ENCODE measurements at places on chromosomes 16 and 17. TPM values are rescaled to one million over a fixed set of nuclear protein-coding genes. Genes with fewer than 3 reads are reported as not detected.

DNA sequence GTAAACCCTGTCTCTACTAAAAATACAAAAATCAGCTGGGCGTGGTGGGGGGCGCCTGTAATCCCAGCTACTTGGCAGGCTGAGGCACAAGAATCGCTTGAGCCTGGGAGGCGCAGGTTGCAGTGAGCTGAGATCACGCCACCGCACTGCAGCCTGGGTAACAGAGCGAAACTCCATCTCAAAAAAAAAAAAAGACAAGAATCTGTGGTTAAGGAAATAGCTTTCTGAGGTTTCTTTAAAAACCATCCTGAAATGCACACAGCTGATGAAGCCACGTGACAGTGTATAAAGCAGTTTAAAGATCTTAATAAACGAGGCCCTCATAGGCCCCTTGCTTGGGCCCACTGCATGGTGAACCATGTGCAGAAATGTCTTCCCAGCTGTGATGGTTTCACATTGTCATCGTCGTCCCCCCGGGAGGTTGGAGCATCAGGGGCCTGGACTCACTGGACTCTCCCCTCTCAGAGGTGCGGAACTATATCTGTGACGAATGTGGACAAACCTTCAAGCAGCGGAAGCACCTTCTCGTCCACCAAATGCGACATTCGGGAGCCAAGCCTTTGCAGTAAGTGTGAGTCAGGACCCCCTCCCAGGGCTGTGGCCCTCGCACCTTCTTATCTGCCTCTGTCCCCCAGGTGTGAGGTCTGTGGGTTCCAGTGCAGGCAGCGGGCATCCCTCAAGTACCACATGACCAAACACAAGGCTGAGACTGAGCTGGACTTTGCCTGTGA is 16.2 kb downstream of the ZNF276 start:
- H3K27me3 ChIP-seq: no peaks in the 10 kb centered on the region
- H3K4me1 ChIP-seq: no peaks in the 10 kb centered on the region
- no peak for DNase-seq
- H3K4me3 ChIP-seq: no peak overlapping the region
- H3K27ac ChIP-seq: no peak overlapping the region

SDR42E1 gene
- not detected for total RNA-seq

TBX4 gene
- total RNA-seq: 0.05 TPM

KRTAP2-4 gene
- total RNA-seq: not detected

ASGR2 gene
- not detected for total RNA-seq

ELMO3 gene
- total RNA-seq: 0.72 TPM

SCPEP1 gene
- 79.7 TPM for total RNA-seq

GRCh38 chr16:54595621-54596020 is 309.0 kb upstream of the IRX3 start:
- no peak overlapping the region for H3K4me3 ChIP-seq
- H3K36me3 ChIP-seq: no peaks in the 10 kb centered on the region
- H3K27ac ChIP-seq: no peak overlapping the region

- no peaks in the 10 kb centered on the region for H3K27me3 ChIP-seq
- H3K36me3 ChIP-seq: peaks cover 50% of the 10 kb centered on the region
- H3K4me1 ChIP-seq: peaks cover 11% of the 10 kb centered on the region
- no peak overlapping the region for H3K27ac ChIP-seq
These were observed 33.2 kb upstream of the ABCC11 start for GRCh38 chr16:48280546-48280945.

DNA sequence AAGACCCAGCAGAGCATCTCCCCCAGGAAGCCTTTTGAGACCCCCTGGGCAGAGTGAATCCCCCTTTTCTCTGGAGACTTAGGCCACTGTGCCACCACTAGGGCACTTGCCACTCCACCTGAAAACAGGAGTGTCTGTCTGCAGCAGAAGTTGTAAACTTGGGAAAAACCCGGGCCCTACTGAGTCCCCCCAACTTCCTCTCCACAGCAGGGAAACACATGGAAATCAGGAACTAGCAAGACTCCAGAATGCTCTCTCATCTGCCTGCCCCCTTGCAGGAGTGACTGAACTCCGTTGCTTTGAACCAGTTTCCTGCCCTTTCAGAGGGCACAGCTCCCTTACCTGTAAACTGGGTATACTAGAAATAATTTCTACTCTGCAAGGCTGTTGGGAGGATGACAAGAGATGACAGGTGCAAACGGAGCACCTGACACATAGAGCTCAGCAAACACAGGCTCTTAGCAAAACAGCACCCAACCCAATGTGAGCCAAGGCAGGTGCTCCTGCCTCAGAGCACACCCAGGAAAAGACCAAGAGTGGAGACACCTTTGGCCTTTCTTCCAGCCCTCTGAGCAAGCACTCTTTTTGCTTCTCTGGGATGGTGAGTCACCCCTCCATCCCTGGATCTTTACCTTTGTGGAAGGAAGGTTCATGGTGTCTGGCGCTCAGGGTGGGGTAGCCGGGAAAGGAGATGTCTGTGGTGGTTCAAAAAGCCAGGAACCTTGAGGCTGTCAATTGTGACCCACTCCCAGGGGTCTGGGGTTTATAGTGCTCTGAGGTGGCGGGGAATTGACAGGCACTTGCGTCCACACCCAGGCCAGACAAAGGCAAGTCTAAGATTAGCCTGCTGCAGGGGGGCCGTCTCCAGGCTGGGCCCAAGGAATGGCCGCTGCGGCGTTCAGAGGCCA is at the start of gene HCRT:
Gene HCRT (minus strand): TSS at position 740 of the 908 bp plus-strand sequence. CDS start 87 bp downstream, at position 653.
- H3K27ac ChIP-seq: no peak within 1 kb of the TSS
- H3K27me3 ChIP-seq: peaks cover 23% of the 10 kb centered on the region
- peaks cover 40% of the 10 kb centered on the region for H3K4me1 ChIP-seq
- no peaks in the 10 kb centered on the region for H3K36me3 ChIP-seq

DNA sequence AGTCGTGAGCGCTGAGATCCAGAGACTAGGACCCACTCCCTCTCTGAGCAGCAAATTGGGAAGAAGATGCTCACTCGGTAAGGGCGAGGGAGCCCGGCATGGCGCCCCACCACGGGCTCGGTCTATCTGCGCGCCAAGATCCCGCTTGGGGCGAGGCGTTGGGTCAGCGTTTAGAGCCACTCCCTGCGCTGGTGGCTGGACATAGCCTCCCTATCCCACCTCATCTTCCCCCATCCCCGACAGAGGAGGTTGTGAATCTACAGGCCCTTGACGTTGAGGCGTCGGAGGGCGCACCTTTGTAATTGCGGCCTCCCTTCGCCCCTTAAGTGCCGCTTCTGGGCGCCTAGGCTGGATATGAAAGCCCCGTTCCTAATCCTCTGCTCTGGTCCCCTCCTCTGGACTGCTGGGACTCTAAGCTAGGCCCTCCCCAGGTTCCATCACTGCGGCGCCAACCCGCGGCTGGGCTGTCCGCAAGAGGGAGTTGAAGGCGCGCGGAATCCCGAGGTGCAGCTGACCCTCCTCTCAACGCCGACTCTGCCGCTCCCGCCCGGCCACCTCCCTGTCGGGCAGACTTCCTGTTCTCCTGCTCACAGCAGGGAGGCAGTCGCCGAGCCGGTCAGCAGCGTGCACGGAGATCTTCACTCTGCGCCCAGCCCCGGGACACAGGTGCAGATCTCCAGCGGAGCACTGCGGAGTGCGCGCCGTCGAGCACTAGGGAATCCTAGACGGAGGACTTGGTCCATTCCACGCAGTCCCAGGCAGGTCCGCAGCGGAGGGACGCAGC is 16.1 kb upstream of the HOXB9 start:
- H3K4me3 ChIP-seq: no peak overlapping the region
- peaks cover 99% of the 10 kb centered on the region for H3K27me3 ChIP-seq
- H3K4me1 ChIP-seq: peaks cover 8% of the 10 kb centered on the region
- DNase-seq: no peak
- H3K36me3 ChIP-seq: no peaks in the 10 kb centered on the region

GPATCH8 gene
- total RNA-seq: 5.6 TPM

DNA sequence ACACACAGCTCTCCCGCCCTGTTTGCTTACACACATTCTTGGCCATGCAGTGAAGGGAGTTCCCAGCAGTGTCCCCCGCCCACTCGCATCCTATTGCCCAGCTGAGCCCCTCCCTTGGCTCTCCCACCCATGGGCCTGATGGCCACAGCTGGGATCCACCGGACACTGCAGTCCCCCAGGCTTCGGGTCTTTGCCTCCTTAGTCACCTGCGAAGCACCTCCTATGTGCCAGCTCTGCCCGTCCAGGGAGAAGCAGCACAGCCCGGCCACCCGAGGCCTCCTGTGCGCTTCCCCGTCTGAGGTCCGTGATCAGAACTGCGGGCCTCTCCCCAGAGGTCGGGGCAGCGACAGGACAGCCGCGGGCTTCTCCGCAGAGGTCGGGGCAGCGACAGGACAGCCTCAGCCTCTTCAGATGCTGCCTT is 136.9 kb downstream of the BANP start:
- H3K4me1 ChIP-seq: peaks cover 47% of the 10 kb centered on the region
- no peaks in the 10 kb centered on the region for H3K27me3 ChIP-seq
- peak overlapping the region; percentile 17 for H3K27ac ChIP-seq
- DNase-seq: peak; percentile 42
- peaks cover 9% of the 10 kb centered on the region for H3K36me3 ChIP-seq

DNA sequence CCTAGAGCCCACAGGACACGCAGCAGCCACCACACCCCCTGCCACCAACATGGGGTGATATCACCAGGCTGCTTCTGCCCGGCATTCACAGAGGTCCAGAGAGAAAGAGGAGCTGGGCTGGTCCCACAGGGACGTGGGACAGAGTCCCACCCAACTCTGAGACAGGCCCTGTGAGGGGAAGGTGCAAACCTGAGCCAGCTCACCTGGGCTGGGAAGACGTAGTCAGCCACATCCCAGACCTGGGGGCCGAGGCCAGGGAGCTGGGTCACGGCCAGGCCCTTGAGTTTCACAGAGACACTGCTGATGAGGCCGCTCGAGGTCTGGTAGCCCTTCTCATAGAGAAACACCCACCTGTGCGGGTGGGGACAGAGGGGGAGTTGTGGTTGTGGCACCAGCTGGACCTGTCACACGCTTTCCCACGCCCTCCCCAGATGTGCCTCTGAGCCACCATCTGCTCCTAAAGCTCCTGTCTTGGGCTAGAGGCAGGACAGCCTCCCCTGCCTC is 11.2 kb downstream of the P2RX1 start:
- H3K4me3 ChIP-seq: no peak overlapping the region
- no peak for DNase-seq
- H3K36me3 ChIP-seq: no peaks in the 10 kb centered on the region
- H3K27ac ChIP-seq: no peak overlapping the region
- H3K27me3 ChIP-seq: no peaks in the 10 kb centered on the region
- no peaks in the 10 kb centered on the region for H3K4me1 ChIP-seq

DNA sequence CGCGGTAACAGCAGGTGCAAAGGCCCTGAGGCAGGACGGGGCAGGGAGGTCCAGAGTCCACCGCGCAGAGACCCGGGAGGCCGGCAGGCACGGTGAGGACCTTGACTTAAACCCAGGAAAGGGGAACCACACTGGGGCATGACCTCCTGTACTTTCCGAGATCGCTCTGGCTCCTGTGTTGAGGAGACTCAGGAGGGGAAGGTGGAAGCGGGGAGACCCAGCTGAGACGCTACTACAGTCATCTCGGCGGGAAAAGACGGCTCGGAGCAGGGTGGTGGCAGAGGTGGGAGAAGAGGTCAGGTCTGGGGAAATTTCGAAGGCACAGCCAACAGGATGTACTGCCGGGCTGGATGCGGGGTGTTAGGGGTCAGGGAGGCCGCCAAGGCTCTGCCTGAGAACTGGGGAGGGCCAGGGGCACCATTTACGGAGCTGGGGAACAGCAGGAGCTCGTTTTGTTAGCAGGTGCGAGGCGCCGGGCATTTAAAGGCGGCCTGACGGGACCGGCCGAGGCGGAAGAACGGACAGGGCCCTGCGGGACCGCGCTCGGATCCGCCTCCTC is 22.3 kb downstream of the NPTX1 start:
- peaks cover under 1% of the 10 kb centered on the region for H3K27me3 ChIP-seq
- peak overlapping the region; percentile 71 for H3K4me3 ChIP-seq
- DNase-seq: no peak
- H3K27ac ChIP-seq: peak overlapping the region; percentile 89

CACNG3 gene
- total RNA-seq: not detected

RBFOX1 gene
- total RNA-seq: not detected

- no peak overlapping the region for H3K4me3 ChIP-seq
- DNase-seq: peak; percentile 62
- peaks cover 21% of the 10 kb centered on the region for H3K36me3 ChIP-seq
These were observed 15.3 kb downstream of the LCMT1 start for GRCh38 chr16:25126820-25127232.

WNT9B gene
- not detected for total RNA-seq

DNA sequence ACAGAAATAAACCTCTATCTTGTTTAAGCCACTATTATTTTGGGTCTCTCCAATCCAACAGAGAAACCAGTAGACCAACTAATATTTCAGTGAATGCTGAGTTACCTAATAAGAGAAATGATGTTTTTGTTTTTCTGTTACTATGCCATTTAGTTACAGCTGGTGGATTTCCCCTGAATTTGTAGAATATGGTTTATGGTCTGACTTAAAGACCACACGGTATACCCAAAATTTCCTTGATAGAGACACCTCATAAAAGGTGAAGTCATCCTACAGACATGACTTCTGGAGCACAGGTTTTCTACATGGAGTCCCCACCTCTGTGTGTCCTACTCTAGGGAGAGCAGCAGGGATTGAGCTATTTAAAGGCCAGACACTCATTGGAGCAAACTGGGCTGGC is 13.3 kb downstream of the PIK3R5 start:
- H3K4me3 ChIP-seq: no peak overlapping the region

GRCh38 chr16:23420011-23420410 is 33.0 kb downstream of the COG7 start:
- no peaks in the 10 kb centered on the region for H3K27me3 ChIP-seq
- peaks cover 16% of the 10 kb centered on the region for H3K36me3 ChIP-seq

DNA sequence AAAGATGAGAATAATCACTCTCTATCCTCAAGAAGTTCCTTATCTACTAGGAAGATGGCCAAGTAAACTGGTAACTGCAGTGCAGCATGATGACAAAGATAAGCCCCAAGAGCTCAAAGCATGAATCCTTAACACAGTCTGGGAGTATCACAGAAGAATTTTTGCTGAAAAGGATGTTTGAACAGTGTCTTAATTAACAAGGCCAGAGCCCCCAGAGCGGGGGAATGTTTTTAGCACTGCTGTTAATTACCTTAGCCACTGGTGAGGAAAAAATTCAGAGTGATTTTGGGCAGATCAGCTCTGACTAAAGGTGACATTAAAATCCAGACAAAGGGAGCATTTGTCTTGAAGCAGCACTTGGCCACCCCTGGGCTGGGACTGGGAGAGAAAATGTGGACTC is 30.1 kb downstream of the ADAMTS18 start:
- no peak for DNase-seq
- no peaks in the 10 kb centered on the region for H3K27me3 ChIP-seq
- no peak overlapping the region for H3K27ac ChIP-seq
- H3K4me1 ChIP-seq: no peaks in the 10 kb centered on the region

- no peaks in the 10 kb centered on the region for H3K27me3 ChIP-seq
- H3K36me3 ChIP-seq: peaks cover 29% of the 10 kb centered on the region
- peaks cover 7% of the 10 kb centered on the region for H3K4me1 ChIP-seq
- H3K4me3 ChIP-seq: peak overlapping the region; percentile 87
- DNase-seq: no peak
These were observed 684 bp downstream of the SLX4 start for GRCh38 chr16:3610698-3611145.

- peaks cover 9% of the 10 kb centered on the region for H3K4me1 ChIP-seq
- DNase-seq: no peak
- no peaks in the 10 kb centered on the region for H3K27me3 ChIP-seq
These were observed 41.9 kb downstream of the PKD1 start for GRCh38 chr16:2093793-2094192.

ERN2 gene
- total RNA-seq: not detected

All from SJSA1 (cell line).